ENCODE measurements at places on chromosomes 11 and 22.
A peak's percentile ranks its signal among the peaks of the same experiment; 100 is the strongest.

- no peak for DNase-seq
Observed at GRCh38 chr11:111379602-111380136, 594 bp upstream of the POU2AF1 start.

- DNase-seq, result no peak
Observed at GRCh38 chr11:12212821-12213185, 102.4 kb downstream of the MICAL2 start.

- DNase-seq, result peak; percentile 77
Observed at GRCh38 chr22:37676736-37677492, 1.5 kb downstream of the LGALS1 start.

- DNase-seq, result no peak
Observed at GRCh38 chr11:103601225-103601846, 435.1 kb upstream of the DDI1 start.

DNA sequence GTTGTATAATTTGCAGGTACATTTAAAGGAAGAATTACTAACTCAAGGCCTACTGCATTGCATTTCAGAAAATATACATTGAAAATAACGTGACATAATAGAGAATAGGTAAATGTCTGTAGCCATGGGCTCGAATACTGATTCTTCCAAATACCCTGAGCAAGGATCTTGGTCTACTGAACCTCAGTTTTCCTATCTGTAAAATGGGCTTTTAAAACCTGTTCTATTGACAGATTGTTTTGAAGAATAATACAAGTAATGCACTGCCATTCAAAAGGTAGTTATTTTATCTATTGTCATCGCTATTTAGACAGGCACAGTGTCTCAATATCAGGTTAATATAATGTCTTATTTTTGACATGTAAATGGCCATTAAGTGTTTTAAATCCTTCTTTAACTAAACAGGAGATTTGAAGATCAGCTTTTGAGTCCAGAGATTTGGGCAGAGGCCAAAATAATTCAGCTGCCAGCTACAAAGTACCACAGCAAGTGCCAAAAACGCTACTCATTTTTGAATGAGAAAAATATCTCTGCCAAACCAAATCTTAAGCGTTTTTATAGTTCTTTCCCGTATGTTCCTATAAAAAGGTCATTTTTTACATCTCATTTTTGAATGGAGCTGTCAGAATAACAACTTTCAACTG lies 56.7 kb downstream of the CTSC start:
- DNase-seq, result no peak

DNA sequence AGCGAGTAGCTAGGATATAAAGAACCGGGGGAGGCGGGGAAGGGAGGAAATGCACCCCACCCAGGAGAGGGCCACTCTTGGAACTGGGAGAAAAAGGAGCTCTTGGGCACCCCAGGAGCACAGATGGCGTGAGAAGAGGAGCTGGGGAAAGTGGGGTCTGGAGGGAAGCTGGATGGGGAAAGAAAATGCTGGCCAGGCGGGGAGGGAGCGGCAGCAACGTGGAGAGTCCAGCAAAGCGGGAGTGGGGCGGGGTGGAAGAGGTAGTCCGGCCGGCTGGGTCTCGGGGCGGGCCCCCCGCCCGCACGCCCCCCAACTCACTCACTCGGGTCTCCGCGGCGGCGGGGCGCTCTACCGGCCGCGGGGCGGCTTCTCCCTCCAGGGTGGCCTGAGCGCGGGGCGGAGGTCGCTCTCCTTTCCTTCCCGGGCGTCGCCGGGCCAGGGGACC lies 522 bp downstream of the TOB2 start:
- no peak for DNase-seq

GRCh38 chr11:48018528-48019216 lies 38.3 kb downstream of the PTPRJ start:
- DNase-seq, result no peak

- DNase-seq, result no peak
Observed at GRCh38 chr11:14655435-14655834, 11.8 kb downstream of the PDE3B start.

DNA sequence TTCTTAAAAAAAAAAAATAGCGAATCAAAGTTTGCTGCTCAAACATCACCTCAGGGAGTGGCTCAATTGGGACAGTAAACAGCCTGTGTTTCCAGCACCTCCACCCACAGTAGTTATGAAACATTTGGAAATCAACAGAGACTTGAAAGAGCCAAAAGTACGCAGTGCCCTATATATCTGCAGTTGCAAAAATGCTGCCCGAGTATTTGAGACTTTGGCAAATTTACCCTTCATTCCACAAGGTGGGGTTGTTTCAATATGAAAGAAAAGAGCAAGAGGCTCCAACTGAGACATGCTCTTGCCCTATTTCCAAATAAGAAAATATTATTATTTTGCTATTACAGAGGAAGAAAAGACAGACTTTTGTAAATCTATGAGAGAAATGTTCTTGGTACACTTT lies 851.1 kb upstream of the RAG2 start:
- DNase-seq, result no peak

GRCh38 chr11:2220173-2220771 lies 48.7 kb upstream of the TH start:
- no peak for DNase-seq

- no peak for DNase-seq
Observed at GRCh38 chr11:35214792-35215193, 75.8 kb downstream of the CD44 start.

DNA sequence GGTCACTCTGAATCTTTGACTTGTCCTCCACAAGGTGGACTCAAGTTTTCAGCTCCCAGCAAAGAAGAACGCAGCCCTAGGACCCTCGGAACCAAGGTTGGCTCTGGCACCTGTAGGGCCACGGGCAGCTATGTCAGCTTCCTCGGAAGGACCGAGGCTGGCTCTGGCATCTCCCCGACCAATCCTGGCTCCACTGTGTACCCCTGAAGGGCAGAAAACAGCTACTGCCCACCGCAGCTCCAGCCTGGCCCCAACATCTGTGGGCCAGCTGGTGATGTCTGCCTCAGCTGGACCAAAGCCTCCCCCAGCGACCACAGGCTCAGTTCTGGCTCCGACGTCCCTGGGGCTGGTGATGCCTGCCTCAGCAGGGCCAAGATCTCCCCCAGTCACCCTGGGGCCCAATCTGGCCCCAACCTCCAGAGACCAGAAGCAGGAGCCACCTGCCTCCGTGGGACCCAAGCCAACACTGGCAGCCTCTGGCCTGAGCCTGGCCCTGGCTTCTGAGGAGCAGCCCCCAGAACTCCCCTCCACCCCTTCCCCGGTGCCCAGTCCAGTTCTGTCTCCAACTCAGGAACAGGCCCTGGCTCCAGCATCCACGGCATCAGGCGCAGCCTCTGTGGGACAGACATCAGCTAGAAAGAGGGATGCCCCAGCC lies 2.2 kb downstream of the INPP5J start:
- DNase-seq, result no peak

DNA sequence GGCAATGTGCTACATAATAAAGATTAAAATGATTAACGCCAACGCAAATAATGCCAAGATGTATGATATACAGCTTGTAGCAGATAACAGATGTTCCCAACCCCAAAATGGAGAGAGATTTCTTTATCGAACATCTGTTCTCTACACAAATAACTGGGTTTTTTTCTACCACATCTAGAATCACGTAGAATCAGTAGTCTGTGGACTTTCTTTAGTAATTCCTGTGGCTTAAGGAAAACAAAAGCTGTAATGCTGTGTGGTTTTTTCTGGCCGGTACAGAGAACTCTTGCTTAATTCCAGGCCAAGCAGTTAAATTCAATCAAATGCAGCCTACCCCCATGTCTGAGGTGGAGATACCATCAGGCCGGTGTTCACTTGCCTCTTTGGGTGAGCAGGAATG lies 303.4 kb downstream of the FAT3 start:
- DNase-seq, result no peak

GRCh38 chr22:45998638-45999378 lies 21.8 kb upstream of the WNT7B start:
- no peak for DNase-seq

GRCh38 chr11:12761029-12761428 lies 86.8 kb downstream of the TEAD1 start:
- no peak for DNase-seq

DNA sequence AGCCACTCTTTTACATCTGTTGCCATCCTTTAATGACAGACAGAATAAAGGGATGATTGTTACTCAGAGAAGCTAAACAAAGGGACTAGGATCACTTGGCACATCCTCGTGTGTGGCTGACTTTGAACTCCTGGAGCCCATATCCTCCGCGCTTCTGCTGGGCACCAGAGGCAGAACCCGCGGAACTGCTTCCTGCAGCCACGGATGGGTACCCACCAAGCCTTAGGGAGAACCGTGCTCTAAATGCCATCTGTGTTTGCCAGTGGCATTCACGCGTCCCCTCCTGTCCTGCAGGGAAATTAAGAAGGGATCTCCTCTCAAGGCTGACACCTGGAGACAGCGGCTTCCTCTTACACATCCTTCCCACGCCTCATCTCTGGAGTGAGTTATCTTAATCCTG lies 294.4 kb downstream of the NTM start:
- no peak for DNase-seq

DNA sequence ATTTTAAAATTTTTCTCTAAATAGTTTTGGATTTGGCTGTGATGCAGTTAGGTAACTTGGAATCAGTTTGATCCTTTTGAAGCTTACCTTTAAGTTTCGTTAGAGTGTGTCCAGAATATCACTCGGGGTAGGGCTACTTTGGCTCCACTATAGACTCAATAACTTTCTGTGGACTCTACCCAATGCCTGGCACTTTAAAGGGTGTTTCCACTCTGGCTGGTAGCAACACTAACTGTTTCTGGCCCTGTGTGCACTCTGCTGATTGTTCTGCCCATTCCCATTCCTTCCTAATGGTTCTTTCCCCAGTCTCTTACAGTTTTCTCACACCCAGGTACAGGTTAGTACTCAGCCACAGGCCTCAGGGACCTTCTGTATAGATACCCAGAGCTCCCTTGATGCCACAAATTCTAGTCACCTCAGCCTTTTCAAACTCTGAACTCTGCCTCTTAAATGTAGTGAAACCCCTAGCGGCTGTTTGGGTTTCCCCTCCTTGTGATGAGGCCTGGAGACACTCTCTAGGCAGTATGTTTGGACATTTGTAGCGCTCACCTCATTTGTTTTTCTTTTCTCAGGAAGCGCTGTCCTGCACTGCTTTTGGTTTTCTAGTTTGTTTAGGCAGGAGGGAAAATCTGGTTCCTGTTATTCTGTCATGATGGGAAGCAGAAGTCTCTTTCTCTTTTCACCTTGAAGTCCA lies 16.8 kb downstream of the CUL5 start:
- DNase-seq, result no peak

DNA sequence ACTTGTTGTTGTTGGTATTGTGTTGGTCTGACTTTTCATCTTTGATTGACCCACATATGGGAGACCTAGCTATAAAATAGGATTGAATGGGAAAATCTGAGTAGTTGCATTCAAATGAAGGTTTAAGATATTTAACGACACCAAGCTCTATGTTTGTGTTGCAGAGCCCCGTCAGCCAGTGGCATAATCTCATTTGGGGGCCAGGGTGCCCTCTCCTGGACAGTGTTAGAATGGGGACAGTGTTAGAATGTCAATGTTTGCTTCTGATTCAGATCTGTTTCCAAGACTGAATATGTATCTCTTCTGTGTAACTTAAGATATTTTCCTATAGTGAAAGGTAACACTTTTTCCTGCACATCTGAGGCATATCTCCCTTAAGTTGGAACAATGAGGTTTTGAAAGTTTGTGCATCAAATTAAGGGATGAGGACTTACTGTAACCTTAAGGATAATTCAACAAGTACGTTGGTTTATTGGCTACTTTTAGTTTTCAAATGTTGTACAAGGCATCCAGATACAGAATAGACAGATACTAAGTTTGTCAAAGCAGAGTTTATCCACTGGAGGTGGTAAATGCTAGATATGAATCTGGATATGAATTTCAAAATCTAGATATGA lies 5.3 kb upstream of the OR52M1 start:
- DNase-seq, result no peak

DNA sequence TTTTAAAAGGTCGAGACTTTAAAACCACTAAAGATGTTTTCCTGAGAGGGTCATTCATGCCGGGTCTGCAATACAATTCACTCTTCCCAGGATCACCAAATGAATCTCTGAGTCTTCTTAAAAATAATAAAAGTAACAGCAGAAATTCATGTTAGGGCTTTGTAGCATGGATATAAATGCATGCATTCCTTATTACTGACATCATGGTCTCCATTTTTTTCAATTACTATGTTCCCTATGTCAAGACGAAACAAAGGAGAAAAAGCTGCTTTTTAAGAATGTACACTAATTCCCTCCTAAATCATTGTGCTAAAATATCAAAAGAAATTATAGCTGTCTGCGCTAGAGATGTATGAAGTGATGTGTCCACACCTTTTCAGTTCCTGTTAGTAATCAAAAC lies 789.9 kb upstream of the LRRC4C start:
- DNase-seq, result no peak

DNA sequence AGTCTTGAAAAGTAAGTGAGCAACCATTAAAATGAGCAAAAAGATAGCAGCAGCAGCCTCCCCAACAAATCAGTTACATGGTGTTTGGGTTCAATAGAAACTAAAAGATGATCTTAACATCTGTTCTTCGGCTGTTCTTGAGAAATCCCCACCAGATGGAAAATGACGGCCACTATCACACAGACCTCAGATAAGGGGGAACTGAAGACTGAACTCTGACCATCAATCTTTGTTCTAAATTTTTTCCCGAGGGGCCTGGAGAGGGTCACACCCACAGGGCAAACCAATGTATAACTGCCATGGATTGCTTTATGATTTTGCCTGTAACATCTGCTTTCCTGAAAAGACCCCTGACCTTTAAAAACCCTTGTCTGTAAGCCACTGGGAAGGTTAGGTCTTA lies 624.8 kb upstream of the KIRREL3 start:
- no peak for DNase-seq

DNA sequence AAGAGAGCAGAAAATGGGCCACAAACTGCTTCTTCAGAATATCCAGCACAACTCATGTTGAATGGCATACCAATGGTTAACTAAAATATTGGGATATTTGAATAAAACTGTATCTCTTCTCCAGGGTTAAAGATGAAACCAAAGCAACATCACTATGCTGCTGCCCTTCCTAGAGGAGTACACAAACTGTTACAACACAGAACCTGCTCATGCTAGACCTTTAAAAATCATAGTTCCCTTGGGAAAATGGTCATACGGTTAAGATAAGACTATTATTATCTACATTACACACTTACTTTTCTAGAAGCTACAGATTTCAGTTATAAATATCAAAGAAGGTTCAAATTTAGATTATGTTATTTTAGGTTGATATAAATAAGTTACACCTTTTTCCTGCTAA lies 78.6 kb upstream of the TP53AIP1 start:
- no peak for DNase-seq

DNA sequence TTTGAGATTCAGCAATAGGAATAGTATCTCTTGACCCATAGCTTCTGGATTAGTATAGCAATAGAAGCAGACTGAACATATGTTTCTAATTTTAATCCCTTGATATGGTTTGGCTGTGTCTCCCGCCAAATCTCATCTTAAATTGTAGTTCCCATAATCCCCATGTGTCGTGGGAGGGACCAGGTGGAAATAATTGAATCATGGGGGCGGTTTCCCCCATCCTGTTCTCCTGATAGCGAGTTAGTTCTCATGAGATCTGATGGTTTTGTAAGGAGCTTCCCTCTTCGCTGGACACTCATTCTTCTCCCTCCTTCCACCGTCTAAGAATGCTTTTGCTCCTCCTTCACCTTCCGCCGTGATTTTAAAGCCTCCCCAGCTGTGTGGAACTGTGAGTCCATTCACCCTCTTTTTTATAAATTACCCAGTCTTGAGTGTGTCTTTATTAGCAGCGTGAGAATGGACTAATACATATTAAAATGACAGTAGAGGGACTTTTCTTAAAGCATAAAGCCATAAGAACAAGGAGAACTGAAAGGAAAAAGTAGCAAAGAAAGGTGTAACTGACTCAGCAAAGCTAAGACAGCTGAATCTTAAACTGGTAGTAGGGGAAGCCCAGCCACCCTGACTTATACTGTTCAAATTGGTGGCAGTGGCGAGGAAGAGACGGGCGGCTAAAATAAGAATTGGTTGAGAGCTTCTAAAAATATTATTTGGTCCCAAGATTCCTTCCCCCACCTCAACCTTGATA lies 20.3 kb upstream of the SLN start:
- DNase-seq, result no peak

Data from left renal pelvis (tissue), 4 donors.